ENCODE measurements at places on chromosomes 5 and 9. TPM values are rescaled to one million over a fixed set of nuclear protein-coding genes. Genes with fewer than 3 reads are reported as not detected.

Gene GPR21
- total RNA-seq, result 8.7 TPM

Gene NOTCH1
- 37.3 TPM for total RNA-seq

Gene ADAMTS13
- 22.7 TPM for total RNA-seq

Gene EQTN
- 1.9 TPM for total RNA-seq

Gene PARP8
- total RNA-seq, result 39.8 TPM

Gene LCN12
- 20.7 TPM for total RNA-seq

Gene PCDHGA7
- total RNA-seq, result 9.0 TPM

Gene ELOVL7
- total RNA-seq, result 34.0 TPM

Gene GDNF
- 1.3 TPM for total RNA-seq

Gene CTXN3
- total RNA-seq, result 19.3 TPM

Gene FPGS
- total RNA-seq, result 43.8 TPM

All from dorsolateral prefrontal cortex (tissue), 122 donors.